ENCODE measurements at places on chromosomes 12 and 14.
A peak's percentile ranks its signal among the peaks of the same experiment; 100 is the strongest.

DNA sequence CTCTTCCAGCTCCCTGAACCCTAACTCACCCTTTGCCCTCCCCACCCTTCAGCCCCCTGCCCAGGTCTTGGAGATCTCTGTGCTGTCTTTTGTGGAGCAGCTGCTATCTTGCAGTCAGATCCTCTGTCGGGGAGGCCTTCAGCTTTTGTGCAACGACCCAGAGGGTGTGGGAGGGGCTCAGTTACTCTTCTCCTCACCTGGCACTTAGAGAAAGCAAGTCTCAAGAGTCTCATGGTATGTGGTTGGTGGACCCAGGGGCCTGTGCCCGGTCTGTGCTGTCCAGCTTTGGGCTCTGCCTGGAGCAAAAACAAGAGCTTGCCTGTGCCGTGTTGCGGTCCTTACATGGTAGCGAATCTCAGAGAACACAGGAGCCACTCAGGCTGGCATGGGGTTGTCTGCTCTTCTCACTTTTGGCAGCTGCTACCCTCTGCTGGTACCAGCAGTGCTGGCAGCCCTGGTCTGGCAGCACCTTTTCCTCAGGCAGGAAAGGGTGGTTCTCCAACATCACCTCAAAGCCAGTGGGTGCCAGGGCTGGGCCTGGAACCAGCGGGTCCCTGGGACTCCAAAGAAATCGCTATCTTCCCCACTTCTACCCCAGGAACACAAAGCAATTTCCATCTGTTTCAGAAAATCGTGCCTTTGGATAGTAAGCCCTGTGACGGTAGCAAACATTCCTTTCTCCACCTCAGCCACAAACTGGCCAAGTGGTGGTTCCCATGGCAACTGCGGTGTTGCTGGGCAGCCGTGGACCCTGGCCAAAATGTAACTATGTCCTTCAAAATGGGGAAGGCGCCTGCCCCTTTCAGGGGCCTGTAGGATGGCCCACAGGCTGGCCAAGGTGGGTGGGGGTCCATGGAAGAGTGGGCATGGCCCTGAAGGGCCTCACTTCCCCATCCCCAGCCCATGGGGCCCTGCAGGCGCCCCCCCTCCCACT is 90.0 kb downstream of the RIN3 start:
- DNase-seq = no peak

- no peak for DNase-seq
These were observed 1.8 kb downstream of the PITPNM2 start for GRCh38 chr12:123149088-123149487.

- no peak for DNase-seq
These were observed 56.6 kb upstream of the SLC6A15 start for GRCh38 chr12:84969226-84969625.

GRCh38 chr12:127770118-127770517 is 496.9 kb upstream of the TMEM132C start:
- DNase-seq = no peak

GRCh38 chr12:62799126-62799736 is 135.7 kb downstream of the PPM1H start:
- DNase-seq = no peak

DNA sequence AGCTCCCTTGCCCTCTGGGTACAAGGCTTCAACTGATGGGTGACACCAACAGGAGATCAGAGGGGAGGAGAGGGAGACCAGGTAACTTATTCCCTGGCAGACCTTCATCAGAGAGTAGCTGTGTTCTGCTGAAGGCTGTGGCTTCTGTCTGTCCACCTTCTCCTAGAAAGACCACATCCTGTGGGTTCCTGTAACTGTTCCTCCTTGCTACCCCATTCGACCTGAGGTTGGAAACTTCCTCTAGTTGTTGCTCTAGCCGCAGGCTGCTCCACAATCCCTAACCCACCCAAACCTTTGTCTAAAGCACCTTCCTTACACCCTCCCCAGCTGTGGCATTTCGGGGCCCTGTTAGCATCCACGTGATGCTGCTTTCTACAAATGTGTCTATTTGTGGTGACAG is 454.2 kb downstream of the DPF3 start:
- DNase-seq = peak; percentile 37

GRCh38 chr12:48954841-48955501 is 2.3 kb downstream of the ARF3 start:
- no peak for DNase-seq

DNA sequence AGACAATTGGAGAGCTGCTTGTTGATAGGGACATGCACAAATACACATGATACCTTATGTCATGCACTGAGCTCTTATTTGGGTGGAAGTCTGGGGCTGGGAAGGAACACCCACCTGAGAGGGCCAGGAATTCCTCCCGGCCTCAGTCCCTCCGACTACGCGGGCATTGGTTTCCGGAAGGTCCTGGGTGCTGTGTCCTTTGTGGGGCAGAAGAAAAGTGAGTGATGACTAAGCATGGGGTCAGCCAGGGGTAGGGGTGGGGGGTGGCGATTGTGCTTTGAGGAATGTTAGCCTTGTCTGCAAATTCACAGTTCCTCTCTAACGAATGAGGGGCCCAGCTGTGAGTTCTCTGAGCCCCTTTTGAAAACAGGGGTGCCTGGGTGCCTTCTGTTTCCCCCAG is 798 bp downstream of the CELA1 start:
- no peak for DNase-seq

DNA sequence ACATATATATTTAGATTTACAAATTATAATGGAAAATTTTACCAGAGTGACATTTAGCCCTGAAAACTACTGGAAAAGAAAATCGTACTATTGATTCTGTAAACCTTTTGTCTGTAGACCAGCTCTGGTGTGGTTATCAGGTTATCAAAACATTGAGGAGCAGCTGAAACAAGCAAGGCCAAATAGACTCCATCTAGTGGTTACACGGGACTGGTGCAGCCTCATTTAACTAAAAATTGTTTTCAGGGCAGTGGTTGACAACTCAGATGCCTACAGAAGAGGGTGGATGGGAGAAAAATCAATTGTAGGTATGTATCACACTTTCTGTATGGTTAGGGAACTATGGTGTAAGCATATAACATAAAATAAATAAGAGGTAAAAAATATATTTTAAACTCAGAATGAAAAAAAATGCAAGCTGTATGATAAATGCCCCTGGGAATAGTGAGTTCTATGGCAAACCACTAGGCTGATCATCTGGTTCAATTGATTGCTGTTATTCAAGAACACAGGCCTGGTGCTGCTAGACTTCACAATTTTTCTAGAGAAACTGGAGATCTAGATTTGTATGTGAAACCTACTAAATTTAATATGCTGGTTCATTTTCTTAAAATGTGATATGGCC is 51.2 kb downstream of the ACSS3 start:
- DNase-seq = no peak

GRCh38 chr14:90491911-90492531 is 95.2 kb downstream of the CALM1 start:
- no peak for DNase-seq

DNA sequence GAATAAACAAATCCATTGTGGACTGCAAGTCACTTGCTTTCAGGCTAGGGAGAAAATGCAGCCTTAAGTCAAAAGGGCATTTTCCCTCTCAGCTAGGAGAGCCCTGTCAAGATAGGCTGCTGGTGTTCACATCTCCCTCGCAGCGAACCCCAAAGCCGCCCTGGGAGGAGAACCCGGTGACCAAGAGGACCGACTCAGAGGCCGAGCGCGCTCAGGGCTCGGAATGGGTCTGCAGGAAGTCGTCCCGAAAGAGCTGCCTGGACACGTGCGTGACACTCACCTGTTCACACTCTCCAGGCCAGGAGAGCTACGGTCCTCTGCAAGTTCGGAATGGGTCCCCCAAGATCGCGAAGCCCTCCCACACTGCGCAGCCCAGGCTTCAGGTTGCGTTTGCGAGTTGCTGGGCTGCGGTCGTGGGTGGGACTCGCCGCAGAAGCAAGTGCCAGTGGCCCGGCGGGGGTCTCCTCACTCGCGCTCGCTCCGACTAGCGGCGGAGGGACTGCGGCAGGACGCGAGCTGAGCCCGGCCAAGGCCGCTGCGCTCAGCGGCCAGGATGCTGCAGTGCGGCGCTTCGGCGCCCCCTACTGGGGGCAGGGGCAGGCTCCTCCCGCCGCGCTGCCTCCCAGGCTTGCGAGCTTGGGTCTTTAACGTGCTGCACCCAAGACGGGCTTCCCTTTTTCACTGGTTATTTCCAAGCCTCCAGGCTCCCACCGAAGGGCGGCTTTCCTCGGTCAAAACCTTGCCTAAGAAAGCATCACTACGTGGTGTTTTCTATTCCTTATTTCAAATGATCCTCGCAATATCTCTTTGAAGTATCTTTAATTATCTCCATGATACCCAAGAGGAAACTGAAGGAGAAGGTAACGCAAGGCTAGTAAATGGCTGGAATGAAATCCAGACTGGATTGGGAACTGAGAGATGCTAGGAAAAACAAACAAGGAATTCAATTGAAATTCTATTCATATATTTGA is at the start of gene RERG:
Gene RERG, minus strand, starts transcription at position 503 of the 971 bp plus-strand sequence. CDS start 3,928 bp downstream, outside the sequence.
- peak; percentile 57 for DNase-seq

GRCh38 chr12:3038926-3039510 is 38.2 kb upstream of the TSPAN9 start:
- DNase-seq = no peak

- no peak for DNase-seq
These were observed 4.5 kb upstream of the CACNA2D4 start for GRCh38 chr12:1922985-1923384.

GRCh38 chr14:85334316-85334715 is 195.6 kb upstream of the FLRT2 start:
- no peak for DNase-seq

- DNase-seq = no peak
These were observed 73.8 kb downstream of the RASSF8 start for GRCh38 chr12:26032290-26032689.

DNA sequence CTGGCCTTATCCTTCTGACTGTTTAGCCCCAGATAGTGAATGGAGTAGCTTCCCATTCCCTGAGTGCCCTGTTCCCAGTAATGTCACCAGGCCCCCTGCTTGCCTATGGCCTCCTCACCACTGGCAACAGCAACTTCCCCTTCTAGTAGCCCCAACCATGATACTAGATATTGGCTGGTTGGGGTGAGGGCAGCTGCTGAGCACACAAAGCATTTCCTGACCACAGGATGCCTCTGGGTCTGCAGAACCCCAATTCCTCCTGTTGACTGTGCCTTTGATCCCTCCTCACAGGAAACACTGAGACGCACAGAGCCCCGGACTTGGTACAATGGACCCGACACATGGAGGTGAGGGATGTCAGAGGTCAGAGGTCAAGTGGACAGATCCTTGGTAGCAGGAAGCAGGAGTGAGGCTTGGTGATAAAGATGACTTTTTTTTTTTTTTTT is 597 bp downstream of the SOAT2 start:
- DNase-seq = no peak

- DNase-seq = no peak
These were observed 162.2 kb upstream of the TMTC1 start for GRCh38 chr12:29945904-29946303.

GRCh38 chr12:115886666-115887065 is 390.8 kb downstream of the MED13L start:
- no peak for DNase-seq

GRCh38 chr12:46303039-46303666 is 34.3 kb upstream of the SLC38A1 start:
- DNase-seq = peak; percentile 4

GRCh38 chr12:7937833-7938506 is 2.0 kb upstream of the SLC2A3 start:
- peak; percentile 16 for DNase-seq

DNA sequence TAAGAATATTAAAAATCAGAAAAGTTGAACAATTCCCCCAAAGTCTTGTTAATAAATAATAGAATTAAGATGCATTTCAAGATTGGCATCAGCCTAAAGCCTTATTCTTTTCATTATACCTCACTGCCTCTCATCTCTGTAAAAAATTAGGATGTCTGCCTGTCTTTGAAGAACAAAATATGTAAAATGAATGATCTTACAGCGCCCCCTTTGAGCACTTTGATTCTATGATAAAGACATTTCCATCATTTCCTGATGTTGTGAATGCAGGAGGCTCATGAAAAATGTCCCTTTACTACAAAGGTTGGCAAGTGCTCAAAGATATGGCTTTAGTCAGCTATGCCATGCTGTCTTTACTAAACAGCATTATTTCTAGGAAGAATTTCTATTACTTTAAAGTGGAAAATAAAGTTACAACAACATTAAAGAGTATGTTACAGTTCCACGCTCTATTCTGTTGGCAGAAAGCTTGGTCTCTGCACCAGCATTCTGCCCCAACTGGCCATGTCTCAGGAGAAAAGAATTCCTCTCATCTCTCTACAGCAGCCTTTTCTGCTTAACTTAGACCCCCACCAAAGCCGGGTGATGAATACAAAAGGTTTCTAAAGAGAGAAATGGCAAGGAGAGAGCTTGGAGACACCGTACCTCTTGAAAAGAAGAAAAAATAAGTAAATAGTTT is 95.1 kb downstream of the LLPH start:
- no peak for DNase-seq

GRCh38 chr14:106605548-106606448 is 1079.4 kb downstream of the TMEM121 start:
- DNase-seq = peak; percentile 76

DNA sequence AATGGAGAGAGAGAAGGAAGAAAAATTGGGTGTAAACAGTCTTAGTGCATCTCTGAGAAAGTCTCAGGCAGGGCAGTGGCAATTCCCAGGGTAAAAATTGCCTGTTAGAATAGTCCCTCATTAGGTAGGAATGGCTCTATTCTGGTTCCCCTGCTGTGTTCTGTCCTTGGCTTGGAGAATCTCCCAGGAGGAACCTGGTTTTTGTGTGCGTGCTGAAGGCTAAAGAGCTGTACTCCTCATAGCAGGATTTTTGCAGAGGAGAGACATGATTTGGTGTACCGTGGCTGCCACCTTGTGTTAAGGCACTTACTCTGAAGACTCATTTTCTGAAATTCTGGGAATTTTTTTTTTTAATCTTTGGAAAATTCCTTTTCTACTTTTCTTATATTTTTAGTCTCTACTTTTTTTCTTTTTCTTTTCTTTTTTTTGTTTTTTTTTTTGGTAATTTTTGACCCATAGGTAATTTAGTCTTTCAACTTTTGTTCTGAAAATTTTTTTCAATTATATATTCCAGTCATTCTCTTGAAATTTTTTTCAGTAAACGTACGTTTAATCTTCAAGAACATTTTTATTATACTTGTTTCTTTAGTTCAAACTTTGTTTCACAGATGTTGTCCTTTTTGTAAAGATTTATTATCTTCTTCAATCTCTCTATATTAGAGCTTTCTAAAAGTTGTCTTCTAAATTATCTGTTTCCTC is 63.8 kb downstream of the FBXO33 start:
- DNase-seq = no peak

- DNase-seq = no peak
These were observed 29.5 kb downstream of the NINJ2 start for GRCh38 chr12:633731-634130.

DNA sequence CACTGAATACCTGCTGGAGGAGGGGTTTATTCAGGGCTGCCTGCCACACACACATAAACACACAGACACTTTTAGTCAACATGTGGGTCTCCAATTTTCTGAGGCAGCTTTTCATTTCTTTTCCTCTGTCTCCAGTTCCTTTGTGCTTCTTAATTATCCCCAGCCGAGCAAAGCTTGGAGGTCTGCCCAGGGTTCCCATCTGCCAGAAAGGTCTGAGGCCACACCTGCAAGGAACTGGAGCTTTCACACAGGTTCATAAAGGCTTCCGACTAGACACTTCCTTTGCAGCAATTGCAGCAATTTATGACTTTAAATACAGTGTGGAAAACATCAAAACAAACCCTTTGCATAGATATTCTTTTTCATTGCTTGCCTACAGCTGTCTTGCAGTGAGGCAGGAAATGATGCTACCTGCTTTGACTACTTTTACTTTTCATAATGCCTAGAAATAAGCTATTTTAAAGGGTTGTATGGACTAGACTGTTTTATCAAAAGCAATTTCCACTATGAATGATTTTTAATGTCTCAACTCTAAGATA is 1318.9 kb downstream of the AACS start:
- DNase-seq = no peak
